Smooth muscle cell of the umbilical artery (primary cell): ENCODE measurements at places on chromosomes 6 and 20. TPM values are rescaled to one million over a fixed set of nuclear protein-coding genes. Genes with fewer than 3 reads are reported as not detected.

The CAGE1 gene
- under 0.01 TPM in 1 of 2 replicates, not detected in the other for total RNA-seq

The EPPIN gene
- total RNA-seq, result not detected in 2 replicates

The PLN gene
- total RNA-seq, result 0.83 and 0.89 TPM in 2 replicates

The KCNQ2 gene
- not detected in 2 replicates for total RNA-seq

The CYP24A1 gene
- total RNA-seq, result 0.32 TPM in 1 of 2 replicates, not detected in the other

The C6orf58 gene
- 0.14 TPM in 1 of 2 replicates, not detected in the other for total RNA-seq

The FOXC1 gene
- 0.30 and 2.0 TPM in 2 replicates for total RNA-seq

The TUBB2B gene
- total RNA-seq, result 5.6 and 18.3 TPM in 2 replicates

The SMOC2 gene
- total RNA-seq, result not detected in 2 replicates

The SNX3 gene
- 180 and 213 TPM in 2 replicates for total RNA-seq

The BPIFB1 gene
- not detected in 2 replicates for total RNA-seq

The ADA gene
- 6.0 and 9.2 TPM in 2 replicates for total RNA-seq

The HLA-G gene
- total RNA-seq, result not detected in 2 replicates

The KIAA0408 gene
- total RNA-seq, result 1.5 and 6.9 TPM in 2 replicates

The RAD21L1 gene
- 0.14 and 0.59 TPM in 2 replicates for total RNA-seq

The FAM209B gene
- not detected in 2 replicates for total RNA-seq

The ABT1 gene
- total RNA-seq, result 10.4 and 11.9 TPM in 2 replicates

The TNNC2 gene
- not detected in 2 replicates for total RNA-seq

The BEND6 gene
- total RNA-seq, result 14.3 TPM in 2 replicates

The GSTA3 gene
- total RNA-seq, result not detected in 2 replicates

The PNPLA1 gene
- 0.05 TPM in 1 of 2 replicates, not detected in the other for total RNA-seq

The GPR6 gene
- not detected in 2 replicates for total RNA-seq

The OXT gene
- total RNA-seq, result not detected in 2 replicates

The TSPO2 gene
- not detected in 2 replicates for total RNA-seq

The HAO1 gene
- total RNA-seq, result not detected in 2 replicates

The CRISP3 gene
- not detected in 2 replicates for total RNA-seq

The GPR63 gene
- 0.59 and 1.2 TPM in 2 replicates for total RNA-seq

The SEC63 gene
- total RNA-seq, result 38.3 and 42.1 TPM in 2 replicates

The OR12D1 gene
- not detected in 2 replicates for total RNA-seq

The TRERF1 gene
- total RNA-seq, result 1.8 and 4.2 TPM in 2 replicates

The SNAP91 gene
- 0.05 and 0.30 TPM in 2 replicates for total RNA-seq

The TMEM30A gene
- total RNA-seq, result 357 and 367 TPM in 2 replicates

The WFDC10B gene
- total RNA-seq, result not detected in 2 replicates

The FAM217A gene
- not detected in 2 replicates for total RNA-seq

The DZANK1 gene
- 1.2 and 1.5 TPM in 2 replicates for total RNA-seq
